ENCODE measurements at places on chromosomes 6 and 20.

- DNase-seq, result no peak
Observed at GRCh38 chr6:130148181-130148580, 74.6 kb downstream of the SAMD3 start.

DNA sequence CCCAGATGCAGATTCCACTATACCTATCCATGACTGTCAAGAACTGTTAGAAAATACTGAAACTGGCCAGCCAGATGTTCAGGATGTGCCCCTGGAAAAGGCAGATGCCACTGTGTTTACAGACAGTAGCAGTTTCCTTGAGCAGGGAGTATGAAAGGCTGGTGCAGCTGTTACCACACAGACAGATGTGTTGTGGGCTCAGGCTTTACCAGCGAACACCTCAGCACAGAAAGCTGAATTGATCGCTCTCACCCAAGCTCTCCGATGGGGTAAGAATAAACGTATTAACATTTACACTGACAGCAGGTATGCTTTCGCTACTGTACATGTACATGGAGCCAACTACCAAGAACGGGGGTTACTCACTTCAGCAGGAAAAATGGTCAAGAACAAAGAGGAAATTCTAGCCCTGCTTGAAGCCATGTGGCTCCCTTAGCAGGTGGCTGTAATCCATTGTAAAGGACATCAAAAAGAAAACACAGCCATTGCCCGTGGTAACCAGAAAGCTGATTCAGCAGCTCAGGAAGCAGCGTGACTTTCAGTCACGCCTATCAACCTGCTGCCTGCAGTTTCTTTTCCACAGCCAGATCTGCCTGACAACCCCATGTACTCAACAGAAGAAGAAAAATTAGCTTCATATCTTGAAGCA, 459.7 kb upstream of the HTR1E start:
- no peak for DNase-seq

- no peak for DNase-seq
Observed at GRCh38 chr6:62393608-62394007, 107.6 kb upstream of the KHDRBS2 start.

DNA sequence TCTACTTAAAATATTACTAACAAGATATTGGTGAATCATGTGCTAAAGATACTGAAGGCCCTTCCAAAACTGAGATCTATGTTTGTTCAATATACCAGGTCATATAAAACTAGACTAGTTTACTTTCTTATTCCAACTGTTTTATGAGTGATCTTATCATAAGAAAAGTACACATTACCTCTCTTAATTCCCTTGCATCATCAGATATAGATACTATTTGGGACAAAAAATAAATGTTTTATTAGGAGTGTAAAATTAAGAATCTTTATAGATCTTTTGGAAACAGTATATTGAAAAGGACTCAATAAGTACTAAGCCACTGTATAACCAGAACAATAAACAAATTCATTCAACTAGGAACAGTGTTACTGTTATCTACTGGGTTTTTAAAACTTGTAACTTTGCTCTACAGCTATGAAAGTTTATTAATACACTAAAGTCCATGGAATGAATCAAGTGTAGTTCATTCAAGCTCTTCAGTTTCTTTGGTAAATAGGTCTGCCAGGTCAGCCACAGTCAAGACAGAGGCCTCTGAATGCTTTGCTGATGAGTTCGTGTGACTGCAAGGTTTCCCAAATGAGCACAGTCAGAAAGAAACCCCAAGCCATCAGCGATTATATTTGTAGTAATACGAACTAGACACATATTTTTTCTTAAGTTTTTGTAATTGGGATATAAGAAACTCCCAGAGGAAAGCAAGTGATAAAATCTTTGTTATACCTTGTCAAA, 71.8 kb upstream of the FBXO30 start:
- DNase-seq, result peak; percentile 43

DNA sequence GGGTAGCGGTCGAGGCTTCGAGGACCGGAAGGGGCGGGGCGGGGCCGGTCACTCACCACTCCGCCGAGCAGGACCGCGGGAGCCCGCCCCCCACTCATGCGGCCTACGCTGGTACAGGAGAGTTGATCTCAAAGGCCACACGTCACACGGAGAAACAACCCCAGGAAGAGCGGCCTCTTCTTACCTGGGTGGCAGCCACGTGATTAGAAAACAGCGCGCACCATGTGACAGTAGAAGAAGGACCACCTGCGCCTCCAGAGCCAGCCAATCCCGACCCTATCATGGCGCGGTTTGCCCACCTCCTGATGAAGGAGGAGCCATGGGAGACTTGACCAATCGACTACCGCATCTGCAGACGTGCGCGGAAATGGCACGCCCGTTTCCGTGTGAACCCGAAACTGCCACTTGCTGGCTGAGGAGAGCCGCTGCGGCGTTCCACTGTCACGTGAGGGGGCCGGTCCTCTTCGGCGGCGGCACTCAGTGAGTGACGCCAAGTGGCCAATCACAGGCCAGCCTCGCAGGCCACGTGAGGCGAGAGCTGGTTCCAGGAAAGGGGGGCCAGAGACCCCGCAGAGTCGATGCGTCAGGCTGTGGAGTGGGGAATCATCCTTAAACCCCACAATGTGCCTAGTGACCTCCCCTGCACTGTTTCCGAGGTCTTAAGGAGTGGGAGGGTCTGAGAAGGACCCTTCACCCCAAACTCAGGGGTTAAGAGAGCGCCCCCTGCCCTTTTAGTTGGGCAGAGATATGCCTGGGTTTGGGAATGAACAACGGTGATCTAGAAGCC, at the start of gene CUTA:
Gene CUTA, minus strand, starts transcription at position 205 of the 787 bp plus-strand sequence. Its CDS starts 107 bp downstream, at position 98.
- peak; percentile 100 for DNase-seq

DNA sequence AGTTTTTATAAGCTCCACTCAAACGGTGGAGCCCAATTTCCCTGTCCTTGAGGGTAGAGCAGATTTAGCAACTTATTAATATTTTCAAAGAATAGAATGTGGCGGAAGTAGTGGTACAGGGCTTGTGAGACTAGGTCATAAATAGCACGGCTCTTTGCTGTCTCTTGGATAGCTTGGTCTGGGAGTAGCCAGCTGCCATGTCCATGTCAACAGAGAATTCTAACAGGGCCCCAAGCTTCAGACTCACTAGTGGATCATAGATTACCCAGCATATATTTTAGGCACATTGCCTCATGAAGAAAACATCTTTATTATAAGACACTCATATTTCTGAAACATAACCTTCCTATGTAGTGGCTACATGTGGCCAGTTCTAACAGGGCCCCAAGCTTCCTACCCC, 755.7 kb downstream of the HDGFL1 start:
- DNase-seq, result no peak

DNA sequence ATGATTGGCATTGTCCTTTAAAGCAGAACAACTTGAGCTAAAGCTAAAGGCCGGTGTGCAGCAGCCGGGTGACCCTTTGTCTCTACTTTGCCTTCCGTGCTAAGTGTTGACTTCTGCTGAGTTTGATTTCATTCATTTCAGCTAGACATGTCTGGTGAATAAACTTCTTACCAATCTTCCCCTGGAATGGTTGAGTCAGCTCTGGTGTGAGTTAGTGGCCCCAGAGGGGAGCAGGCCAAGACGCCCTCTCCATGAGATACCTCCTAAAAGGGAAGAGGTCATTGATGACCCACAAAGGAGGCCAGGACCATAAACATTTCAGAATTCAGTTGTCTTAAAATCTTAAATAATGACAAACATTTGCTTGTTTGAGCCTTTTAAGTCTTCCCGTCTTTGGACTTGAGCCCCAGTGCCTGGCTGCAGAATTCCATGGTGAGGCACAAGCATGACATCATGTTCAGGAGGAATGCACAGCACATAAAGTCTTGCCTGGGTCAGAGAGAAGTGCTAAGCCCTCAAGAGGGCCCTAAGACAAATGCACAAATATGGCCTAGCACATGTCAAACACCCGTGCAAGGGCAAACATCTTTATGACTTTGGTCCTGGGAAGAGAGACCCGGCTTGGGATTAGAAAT, 96.3 kb upstream of the NEDD9 start:
- DNase-seq, result peak; percentile 51

DNA sequence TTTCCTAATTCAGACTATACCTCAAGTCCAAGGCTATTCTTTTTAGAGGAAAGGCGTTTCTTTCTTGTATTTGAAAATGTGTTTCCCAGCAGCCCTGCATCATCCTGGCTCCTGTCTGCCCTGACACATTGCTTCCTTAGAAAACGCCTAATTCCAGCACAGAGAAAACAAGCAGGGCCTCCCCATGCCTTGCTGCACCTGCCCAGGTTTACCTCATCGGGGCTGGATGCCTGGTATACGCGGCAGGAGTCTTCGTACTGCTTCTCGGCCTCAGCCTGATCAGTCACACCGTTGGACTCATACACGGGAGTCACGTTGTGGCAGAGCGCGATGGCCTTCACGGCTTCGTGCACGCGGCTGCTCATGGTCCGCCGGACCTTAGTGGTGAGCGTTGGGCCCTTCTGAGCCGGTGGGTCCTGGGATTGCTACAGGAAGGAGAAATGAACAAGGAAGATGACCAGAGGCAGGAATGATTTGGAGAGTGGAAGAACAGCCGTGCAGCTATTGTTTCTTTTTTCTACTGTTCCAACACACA, 111.4 kb downstream of the ATP9A start:
- DNase-seq, result no peak

- DNase-seq, result peak; percentile 4
Observed at GRCh38 chr6:144534180-144534579, 249.0 kb downstream of the UTRN start.

- peak; percentile 18 for DNase-seq
Observed at GRCh38 chr6:11292594-11293236, 60.2 kb upstream of the NEDD9 start.

DNA sequence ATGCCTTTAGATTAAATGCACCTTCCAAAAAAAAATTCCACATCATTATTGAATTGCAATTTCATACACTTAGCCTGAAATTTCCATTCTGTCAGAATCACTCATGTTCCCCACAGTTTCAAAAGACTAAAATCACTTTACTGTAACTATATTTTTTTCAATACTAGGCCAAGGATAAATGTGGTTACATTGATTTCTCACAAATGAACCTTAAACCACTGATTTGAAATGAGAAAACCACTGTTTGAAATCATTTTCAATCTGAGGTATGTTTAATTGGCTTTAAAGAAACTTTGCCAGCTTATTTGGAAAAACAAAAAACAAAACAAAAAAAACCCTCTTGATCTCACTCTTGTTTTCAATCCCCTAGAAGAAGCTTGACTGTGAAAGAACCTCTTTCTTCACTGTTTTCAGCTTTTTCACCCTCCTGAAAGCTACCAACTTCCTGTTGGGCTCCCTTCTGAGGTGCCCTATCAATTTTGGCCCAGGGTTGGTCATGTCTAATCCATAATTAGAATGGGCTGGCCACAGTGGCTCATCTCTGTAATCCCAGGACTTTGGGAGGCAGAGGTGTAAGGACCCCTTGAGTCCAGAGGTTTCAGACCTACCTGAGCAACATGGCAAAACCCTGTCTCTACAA, 242.5 kb downstream of the ADGRG6 start:
- no peak for DNase-seq

- DNase-seq, result no peak
Observed at GRCh38 chr6:162032620-162033019, 694.9 kb downstream of the PRKN start.

DNA sequence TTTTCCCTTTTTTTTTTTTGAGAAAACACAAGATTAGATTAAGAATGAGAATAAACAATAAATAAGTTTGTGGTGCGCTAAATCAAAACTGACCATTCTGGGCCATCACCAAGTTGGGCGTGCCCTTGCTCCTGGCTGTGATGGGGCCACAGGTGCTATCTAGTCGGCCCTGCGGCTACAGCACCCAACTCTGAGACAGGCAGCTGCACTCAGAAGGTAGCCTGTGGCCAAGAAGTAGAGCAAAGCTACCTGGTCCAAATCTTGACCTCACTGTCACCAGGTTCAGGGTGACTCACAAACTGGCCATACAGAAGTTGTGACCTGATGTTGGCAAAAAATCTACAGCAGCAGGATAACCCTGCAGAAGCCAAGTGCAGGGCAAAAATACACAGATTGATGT, 3.4 kb downstream of the TXNDC5 start:
- DNase-seq, result no peak

GRCh38 chr6:47235964-47236760, 73.5 kb downstream of the TNFRSF21 start:
- no peak for DNase-seq

GRCh38 chr6:37323580-37323979, 30.2 kb upstream of the RNF8 start:
- DNase-seq, result peak; percentile 21

DNA sequence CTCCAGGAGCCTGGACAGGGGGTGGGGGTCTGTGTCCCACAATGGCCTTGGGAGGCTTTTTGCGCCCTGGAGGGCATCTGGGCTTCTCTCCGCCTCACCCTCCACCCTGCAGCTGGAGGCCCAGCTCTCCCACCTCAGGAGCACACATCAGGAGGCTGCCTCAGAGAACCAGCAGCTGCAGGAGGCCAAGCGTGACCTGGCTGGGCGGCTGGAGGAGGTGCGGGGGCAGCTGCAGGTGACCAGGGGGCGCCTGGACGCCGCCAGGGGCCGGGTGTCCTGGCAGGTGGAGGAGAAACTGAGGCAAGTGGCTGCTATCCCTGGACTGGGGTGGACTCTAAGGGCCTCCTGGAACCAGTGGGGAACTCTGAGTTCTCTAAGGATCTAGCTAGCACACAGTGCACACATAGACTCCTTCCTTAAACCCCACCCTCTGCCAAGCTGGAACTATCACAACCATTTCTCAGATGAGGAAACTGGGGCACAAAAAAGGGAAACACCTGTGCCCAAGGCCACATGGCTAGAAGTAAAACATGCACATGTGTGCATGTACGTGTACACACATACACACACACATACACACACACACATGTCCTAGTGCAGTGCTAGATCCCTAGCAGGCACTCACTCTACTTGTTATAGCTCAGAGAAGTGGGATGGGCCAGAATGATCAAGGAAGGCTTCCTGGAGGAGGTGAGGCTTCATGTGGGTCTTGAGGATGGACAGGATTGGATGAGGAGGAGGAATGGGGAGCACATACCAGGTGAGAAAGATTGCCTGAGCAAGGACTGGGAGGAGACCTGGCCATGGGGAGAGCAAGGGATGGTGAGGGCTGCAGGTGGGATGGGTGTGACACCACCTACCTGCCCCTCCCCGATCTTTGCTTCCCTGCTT, 22.9 kb downstream of the RAB44 start:
- no peak for DNase-seq

DNA sequence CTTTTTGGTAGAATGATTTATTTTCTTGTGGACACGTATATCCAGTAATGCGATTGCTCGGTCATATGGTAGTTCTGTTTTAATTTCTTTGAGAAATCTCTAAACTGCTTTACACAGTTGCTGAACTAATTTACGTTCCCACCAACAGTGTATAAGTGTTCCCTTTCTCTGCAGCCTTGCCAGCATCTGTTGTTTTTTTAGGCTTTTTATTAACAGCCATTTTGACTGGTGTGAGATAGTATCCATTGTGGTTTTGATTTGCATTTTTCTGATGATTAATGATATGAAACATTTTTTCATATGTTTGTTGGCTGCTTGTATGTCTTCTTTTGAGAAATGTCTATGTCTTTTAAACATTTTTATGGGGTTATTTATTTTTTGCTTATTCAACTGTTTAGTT, 196.7 kb downstream of the MOXD1 start:
- no peak for DNase-seq

GRCh38 chr20:62252342-62252966, 14.1 kb downstream of the OSBPL2 start:
- no peak for DNase-seq
